Activated CD8-positive, alpha-beta T cell treated with anti-CD3 and anti-CD28 coated beads, Interleukin-2, amount 10 ng/mL, durations not matched to agents 7 days and 5 days (primary cell): ENCODE measurements at places on chromosomes 7 and 10. TPM values are rescaled to one million over a fixed set of nuclear protein-coding genes. Genes with fewer than 3 reads are reported as not detected.

The CALD1 gene
- 0.55 TPM for total RNA-seq

The IFIT1B gene
- not detected for total RNA-seq

The KAZALD1 gene
- total RNA-seq: 0.18 TPM

The C7orf33 gene
- not detected for total RNA-seq

The ZNF92 gene
- total RNA-seq: 15.3 TPM

The TWNK gene
- 13.3 TPM for total RNA-seq

- H3K27ac ChIP-seq: peak overlapping the region; percentile 93
- peak overlapping the region; percentile 84 for H3K4me3 ChIP-seq
- peaks cover 58% of the 10 kb centered on the region for H3K4me1 ChIP-seq
- H3K27me3 ChIP-seq: no peaks in the 10 kb centered on the region
- H3K36me3 ChIP-seq: peaks cover 32% of the 10 kb centered on the region
Measured at GRCh38 chr10:132332433-132332754, 401 bp downstream of the LRRC27 start.

GRCh38 chr10:80126876-80127275 lies 5.7 kb upstream of the PLAC9 start:
- DNase-seq: no peak

GRCh38 chr7:30363778-30364563 lies 79.6 kb downstream of the ZNRF2 start:
- no peak overlapping the region for H3K27ac ChIP-seq
- no peak overlapping the region for H3K4me3 ChIP-seq
- H3K4me1 ChIP-seq: no peaks in the 10 kb centered on the region
- DNase-seq: no peak
- peaks cover 4% of the 10 kb centered on the region for H3K36me3 ChIP-seq

DNA sequence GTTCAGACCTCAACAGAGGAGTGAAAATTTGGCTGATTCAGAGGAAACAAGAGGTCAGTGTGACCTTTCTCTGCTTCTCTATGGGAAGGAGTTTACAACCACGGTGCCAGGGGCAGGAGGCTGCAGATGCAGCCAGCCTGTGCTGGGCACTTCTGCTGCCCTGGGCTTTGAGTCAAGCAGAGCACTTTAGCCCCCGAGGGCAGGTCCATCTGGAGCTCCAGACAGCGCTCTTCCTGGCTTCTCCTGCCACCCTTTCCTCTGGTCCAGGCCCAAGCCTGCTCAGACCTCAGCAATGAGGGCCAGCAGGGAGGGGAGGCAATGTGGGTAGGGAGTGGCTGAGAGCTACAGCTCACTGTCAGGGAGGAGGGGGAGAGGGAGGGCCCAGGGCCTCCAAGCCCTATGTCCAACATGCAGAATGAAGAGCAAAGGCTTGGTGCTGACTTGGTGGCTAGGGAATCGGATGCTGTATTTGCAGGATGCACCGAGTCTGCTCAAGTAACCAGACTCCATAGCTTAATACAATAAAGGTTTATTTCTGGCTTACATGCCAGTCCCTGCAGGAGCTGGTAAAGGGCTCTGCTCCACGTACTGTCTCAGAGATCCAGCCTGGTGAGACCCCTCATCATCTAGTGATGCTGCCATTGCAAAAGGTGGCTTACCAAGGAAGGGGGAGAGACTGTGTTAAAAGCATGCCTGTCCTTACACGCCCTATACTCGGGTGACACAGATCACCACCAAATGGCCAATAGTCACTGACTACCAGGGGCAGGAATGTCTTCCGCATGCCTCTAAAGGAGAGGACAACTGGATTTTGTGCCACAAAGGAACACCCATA lies 481.6 kb downstream of the RPS24 start:
- no peaks in the 10 kb centered on the region for H3K36me3 ChIP-seq
- peaks cover 2% of the 10 kb centered on the region for H3K27me3 ChIP-seq
- H3K4me1 ChIP-seq: no peaks in the 10 kb centered on the region

GRCh38 chr10:51014680-51015389 lies 59.5 kb upstream of the PRKG1 start:
- no peaks in the 10 kb centered on the region for H3K36me3 ChIP-seq
- H3K4me1 ChIP-seq: no peaks in the 10 kb centered on the region
- no peak overlapping the region for H3K27ac ChIP-seq
- H3K4me3 ChIP-seq: no peak overlapping the region
- H3K27me3 ChIP-seq: no peaks in the 10 kb centered on the region
- DNase-seq: no peak

GRCh38 chr10:48517482-48517881 lies 87.4 kb downstream of the ARHGAP22 start:
- DNase-seq: no peak
- H3K27ac ChIP-seq: no peak overlapping the region
- H3K4me3 ChIP-seq: no peak overlapping the region
- H3K36me3 ChIP-seq: no peaks in the 10 kb centered on the region
- H3K4me1 ChIP-seq: peaks cover 26% of the 10 kb centered on the region
- H3K27me3 ChIP-seq: peaks cover 44% of the 10 kb centered on the region

GRCh38 chr10:33559105-33559504 lies 224.6 kb upstream of the NRP1 start:
- H3K4me1 ChIP-seq: peaks cover 4% of the 10 kb centered on the region
- H3K27me3 ChIP-seq: no peaks in the 10 kb centered on the region
- no peak for DNase-seq

DNA sequence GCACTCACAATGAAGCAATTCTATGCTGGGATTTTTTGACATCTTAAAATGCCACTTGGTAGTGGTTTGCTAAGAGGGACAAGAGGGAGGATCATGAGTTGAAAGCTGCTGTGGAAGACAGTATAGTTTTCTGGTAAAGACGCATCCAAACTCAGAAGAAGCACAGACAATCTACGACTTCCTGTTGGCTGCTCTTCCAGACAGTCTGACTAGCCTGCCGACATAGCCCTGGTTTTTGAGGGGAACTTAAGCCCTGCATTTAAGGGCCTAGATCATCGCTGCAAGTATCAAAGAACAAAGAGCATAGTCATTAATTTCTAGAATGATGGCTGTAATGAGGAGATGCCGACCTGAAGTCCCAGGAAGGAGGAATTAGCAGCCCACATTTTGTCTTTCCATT lies 99.9 kb upstream of the IKZF1 start:
- peaks cover 80% of the 10 kb centered on the region for H3K4me1 ChIP-seq
- H3K27me3 ChIP-seq: no peaks in the 10 kb centered on the region
- H3K4me3 ChIP-seq: no peak overlapping the region
